ENCODE measurements at places on chromosomes 13 and 19. TPM values are rescaled to one million over a fixed set of nuclear protein-coding genes. Genes with fewer than 3 reads are reported as not detected.
A peak's percentile ranks its signal among the peaks of the same experiment; 100 is the strongest.

Gene S1PR5
- total RNA-seq: not detected

Gene THSD1
- 0.07 TPM for total RNA-seq

Gene CEACAM8
- not detected for total RNA-seq

Gene CBARP
- 1.8 TPM for total RNA-seq

Gene PCP2
- total RNA-seq: 0.34 TPM

Gene CHAF1A
- total RNA-seq: 107 TPM

GRCh38 chr13:42396501-42396900, 124.5 kb downstream of the AKAP11 start:
- H3K4me1 ChIP-seq: peaks cover 84% of the 10 kb centered on the region
- peaks cover 35% of the 10 kb centered on the region for H3K36me3 ChIP-seq
- DNase-seq: peak; percentile 40

DNA sequence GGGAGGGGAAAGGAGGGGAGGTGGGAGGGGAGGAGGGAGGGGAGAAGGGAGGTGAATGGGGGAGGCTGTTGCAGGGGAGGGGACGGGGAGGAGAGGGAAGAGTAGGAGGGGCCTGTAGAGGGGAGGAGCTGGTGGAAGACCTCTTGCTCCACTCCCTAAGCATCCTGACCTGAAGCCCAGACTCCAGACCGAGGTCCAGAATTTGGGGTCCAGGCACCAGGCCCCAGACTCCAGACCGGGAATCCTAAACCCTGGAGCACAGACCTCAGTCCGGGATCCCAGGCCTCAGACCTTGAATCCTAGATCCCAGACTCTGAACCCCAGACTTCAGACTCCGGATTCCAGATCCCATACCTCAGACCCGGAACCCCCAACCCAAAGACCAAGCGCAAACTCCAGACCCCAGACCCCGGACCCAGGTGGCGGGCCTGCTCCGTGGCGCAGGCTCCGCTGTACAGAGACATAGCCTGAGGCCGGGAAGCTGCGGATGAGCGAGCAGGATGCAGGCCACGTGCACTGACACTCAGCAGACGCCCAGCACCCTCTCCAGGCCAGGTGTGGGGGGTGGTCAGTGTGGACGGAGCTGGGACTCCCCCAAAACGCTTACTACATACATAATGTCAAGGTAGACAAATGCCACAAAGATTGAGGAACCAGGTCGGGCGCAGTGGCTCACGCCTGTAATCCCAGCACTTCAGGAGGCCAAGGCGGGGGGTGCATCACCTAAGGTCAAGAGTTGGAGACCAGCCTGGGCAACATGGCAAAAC, 710 bp upstream of the BTBD2 start:
- peak overlapping the region; percentile 36 for H3K27ac ChIP-seq
- no peaks in the 10 kb centered on the region for H3K27me3 ChIP-seq
- H3K4me1 ChIP-seq: peaks cover 9% of the 10 kb centered on the region

DNA sequence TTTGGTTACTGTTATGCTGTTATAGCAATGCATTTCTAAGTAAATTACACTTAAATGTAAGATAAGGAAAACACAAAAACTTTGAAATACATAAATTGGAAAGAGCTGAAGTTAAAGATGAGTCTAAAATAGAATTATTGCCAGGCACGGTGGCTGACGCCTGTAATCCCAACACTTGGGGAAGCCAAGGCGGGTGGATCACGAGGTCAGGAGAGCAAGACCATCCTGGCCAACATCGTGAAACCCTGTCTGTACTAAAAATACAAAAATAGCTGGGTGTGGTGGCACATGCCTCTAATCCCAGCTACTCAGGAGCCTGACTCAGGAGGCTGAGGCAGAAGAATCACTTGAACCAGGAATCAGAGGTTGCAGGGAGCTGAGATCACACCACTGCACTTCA, 905.4 kb upstream of the GPC6 start:
- DNase-seq: no peak
- H3K36me3 ChIP-seq: no peaks in the 10 kb centered on the region
- H3K4me1 ChIP-seq: no peaks in the 10 kb centered on the region
- H3K27me3 ChIP-seq: no peaks in the 10 kb centered on the region

- peaks cover 25% of the 10 kb centered on the region for H3K4me1 ChIP-seq
- H3K27ac ChIP-seq: no peak overlapping the region
- peaks cover 13% of the 10 kb centered on the region for H3K36me3 ChIP-seq
- H3K27me3 ChIP-seq: no peaks in the 10 kb centered on the region
Observed at GRCh38 chr19:3968556-3969434, 2.1 kb downstream of the DAPK3 start.

- H3K4me1 ChIP-seq: peaks cover 6% of the 10 kb centered on the region
- no peaks in the 10 kb centered on the region for H3K27me3 ChIP-seq
- no peak for DNase-seq
- H3K36me3 ChIP-seq: peaks cover 17% of the 10 kb centered on the region
- H3K27ac ChIP-seq: no peak overlapping the region
- H3K4me3 ChIP-seq: no peak overlapping the region
Observed at GRCh38 chr19:47221080-47221841, 9.7 kb downstream of the BBC3 start.

All from activated T-helper 1 cell treated with anti-CD3 and anti-CD28 coated beads, Interleukin-12 subunit alpha, Interleukin-12 subunit beta, Interleukin-2, Interleukin-4 antibody, amounts not matched to agents 30 ng/mL and 10 ng/mL and 1 ng/mL, durations not matched to agents 14 hours and 24 hours and 36 hours (primary cell).